GM04504 (cell line): ENCODE measurements at places on chromosomes 12 and 14.

- DNase-seq, result no peak
Observed at GRCh38 chr12:113443030-113443539, 20.9 kb downstream of the SDSL start.

GRCh38 chr12:45883187-45883586, 107.2 kb downstream of the SCAF11 start:
- no peak for DNase-seq

- no peak for DNase-seq
Observed at GRCh38 chr14:98138666-98139065, 1133.3 kb downstream of the BCL11B start.

- DNase-seq, result peak; percentile 12
Observed at GRCh38 chr14:70555890-70556289, 21.1 kb upstream of the ADAM20 start.

- no peak for DNase-seq
Observed at GRCh38 chr14:100618318-100618693, 31.1 kb upstream of the BEGAIN start.

- DNase-seq, result no peak
Observed at GRCh38 chr14:74394549-74394948, 31.5 kb downstream of the SYNDIG1L start.

- DNase-seq, result no peak
Observed at GRCh38 chr12:31584782-31585181, 6.2 kb downstream of the DENND5B start.

DNA sequence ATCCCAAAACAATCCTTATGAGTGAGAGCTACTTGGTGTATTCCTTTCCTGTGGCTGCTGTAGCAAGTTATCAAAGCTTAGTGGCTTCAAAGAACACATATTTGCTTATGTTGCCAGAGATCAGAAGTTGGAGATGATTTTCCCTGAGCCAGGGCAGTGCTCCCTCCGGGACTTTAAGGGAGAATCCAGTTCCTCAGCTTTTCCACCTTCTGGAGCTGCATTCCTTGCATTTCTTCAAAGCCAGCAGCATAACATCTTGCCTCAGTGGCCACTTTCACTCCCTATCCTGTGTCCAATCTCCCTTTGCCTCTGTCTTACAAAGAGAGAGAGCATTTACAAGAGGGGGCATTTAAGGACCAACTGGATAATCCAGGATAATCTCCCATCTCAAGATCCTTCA, 33.7 kb downstream of the P2RX7 start:
- no peak for DNase-seq

GRCh38 chr12:30640392-30640791, 55.3 kb downstream of the IPO8 start:
- DNase-seq, result no peak

DNA sequence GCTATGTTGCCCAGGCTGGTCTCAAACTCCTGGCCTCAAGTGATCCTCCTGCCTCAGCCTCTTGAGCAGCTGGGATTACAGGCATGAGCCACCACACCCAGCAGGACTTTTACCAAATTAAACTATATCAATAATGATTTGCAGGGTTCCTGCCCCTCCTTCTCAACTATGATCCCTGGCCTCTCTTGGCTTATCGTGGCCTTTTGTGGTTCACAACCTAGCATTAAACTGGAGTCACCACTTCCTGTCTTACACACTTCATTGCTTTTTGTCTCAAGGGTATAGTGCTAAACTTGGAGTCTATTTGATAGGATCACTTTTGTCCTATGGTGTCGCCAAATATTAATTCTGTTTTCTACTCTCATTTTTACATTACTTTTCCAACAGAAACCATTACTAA, 64.5 kb downstream of the SEC23A start:
- no peak for DNase-seq

GRCh38 chr14:61116369-61116768, 135.3 kb downstream of the SLC38A6 start:
- no peak for DNase-seq
